ENCODE measurements at places on chromosomes 6 and 20.

GRCh38 chr6:89542081-89542857, 96.3 kb downstream of the LYRM2 start:
- DNase-seq, result no peak

DNA sequence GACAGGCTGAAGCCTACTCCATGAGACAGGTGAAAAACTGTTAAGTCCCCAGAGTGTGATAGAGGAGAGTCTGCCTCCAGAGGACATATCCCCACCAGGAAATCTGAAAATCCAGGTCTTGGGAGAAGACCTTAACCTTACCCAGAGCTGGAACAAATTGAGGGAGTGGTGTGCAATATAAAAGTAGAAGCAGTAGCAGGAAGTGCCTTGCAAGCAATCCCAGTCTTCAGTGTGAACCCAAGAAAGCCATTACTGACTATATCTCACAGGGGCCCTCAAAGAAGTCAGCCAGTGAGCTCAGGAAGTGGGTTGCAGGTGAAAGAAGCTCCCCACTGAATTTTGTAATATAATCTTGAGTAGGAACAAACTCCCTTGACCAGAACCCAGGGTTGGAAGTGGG, 41.9 kb upstream of the PKIB start:
- no peak for DNase-seq

DNA sequence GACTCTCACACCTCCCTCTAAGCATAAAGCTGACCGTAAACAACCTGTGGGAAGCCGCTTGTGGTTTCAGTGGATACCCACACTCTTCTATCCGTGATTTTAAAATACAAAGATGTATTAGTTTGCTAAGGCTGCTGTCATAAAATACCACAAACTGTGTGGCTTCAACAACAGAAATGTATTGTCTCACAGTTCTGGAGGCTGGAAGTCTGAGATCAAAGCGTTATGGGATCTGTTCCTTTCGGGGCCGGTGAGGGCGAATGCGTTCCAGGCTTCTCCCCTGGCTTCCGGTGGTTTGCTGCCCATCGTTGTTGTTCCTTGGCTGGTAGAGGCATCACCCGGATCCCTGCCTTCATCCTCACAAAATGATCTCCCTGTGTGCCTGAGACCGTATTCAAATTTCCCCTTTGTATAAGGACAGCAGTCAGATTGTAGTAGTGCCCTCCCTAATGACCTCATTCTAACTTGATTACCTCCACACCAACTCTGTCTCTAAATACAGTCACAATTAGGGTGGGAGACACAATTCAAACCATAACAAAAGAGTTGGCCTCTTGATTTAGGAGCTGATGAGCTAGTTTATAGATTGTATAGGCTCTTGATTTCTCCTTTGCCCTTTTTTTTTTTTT, 210.6 kb upstream of the SOX4 start:
- DNase-seq, result no peak

DNA sequence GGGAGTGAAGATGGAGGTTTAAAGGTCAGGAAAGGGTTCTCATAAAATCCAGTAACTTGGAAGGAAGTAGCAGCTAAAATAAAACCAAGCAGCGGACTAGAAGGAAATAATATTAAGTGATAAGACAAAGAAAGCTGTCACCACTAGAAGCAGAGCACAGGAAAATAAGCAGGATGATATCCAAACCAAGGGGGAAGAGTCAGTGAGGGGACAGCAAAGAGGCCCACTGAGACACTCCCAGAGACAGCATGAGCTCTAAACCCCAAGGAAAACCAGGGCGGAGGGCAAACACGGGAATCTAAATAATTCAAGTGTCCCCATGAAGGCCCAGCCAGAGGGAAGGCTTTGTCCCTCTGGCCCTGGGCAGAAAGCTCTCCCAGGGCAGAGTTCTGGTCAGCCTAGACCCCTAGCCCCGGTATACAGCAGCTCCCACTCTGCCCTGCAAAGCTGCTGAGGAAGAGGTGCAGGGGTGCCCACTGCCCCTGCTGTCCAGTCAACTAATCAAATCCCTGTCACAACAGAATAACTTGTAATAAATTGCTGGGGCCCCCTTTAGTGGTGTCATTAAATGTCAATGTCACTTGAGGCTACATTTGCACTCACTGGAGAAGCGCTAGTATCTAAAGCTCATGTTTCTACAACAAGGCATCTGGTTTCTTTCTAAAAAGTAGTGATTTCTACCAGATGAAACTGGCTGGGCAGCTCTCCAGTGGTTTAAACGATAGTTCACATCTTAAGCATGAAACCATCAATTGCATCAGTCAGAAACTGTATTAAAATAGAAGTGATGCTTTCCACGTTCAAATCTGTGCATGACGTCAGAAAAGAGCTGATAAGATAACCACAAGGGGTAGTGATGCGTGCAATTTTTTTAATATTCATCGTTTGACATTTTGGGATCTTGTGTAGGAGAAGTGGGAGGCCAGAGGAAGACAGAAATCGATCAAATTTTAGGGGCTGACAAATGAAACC, 13.6 kb downstream of the PDE10A start:
- peak; percentile 37 for DNase-seq

DNA sequence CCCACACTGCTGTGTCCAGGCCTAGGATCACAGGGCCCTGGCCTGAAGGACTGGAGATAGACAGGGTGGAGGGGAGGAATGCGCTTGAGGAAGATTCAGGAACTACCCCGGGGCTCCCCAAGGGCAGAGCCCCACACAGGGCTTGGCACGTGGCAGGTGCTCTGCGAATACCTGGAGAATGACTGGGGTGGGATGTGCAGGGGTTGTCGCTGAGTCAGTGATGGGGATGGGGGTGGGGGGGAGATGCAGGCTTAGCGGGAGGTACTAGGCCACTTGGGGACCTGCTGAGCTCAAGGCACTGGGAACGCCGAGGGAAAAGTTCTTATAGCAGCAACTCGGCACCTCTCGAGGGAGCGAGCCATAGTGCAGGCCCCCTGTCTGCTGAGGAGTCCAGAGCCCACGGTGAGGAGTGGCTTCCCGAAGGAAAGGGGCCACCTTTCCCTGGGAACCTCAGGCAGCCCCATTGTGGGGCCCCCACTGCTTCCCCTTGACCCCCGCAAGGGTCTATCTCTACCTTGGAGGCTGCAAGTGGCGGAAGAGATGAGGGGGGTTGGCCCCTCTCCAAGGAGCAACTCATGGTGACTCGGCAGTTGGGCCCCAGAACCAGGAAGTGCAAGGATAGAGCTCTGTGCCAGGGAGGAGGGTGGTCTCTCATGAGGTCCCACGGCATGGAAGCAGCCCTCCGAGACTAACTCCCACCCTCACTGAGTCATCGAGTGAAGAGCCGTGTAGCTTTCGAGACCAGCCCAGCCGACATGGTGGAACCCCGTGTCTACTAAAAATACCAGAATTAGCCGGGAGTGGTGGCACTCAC, 33.1 kb downstream of the SRC start:
- peak; percentile 38 for DNase-seq

- DNase-seq, result peak; percentile 51
Observed at GRCh38 chr20:54680872-54681619, 205.7 kb downstream of the DOK5 start.

DNA sequence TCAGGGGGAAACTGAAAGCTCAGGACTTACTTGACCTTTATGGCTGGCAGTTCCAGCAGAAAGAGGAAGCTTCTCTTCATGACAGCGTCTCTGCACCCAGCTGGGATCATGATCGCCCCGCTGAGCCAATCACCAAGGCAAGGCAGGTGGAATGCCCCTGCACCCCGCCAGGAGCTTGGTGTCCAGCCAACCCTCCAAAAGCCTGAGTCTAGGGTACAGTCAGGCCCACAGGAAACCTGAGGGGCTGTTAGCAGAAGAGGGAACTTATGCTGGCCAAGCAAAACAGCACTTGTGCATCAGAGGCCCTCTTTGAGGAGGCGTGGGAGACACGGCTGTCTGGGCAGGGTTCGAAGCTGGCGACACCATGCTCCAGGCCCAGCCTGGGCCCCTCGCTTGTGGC, 188.3 kb upstream of the GMDS start:
- DNase-seq, result no peak

DNA sequence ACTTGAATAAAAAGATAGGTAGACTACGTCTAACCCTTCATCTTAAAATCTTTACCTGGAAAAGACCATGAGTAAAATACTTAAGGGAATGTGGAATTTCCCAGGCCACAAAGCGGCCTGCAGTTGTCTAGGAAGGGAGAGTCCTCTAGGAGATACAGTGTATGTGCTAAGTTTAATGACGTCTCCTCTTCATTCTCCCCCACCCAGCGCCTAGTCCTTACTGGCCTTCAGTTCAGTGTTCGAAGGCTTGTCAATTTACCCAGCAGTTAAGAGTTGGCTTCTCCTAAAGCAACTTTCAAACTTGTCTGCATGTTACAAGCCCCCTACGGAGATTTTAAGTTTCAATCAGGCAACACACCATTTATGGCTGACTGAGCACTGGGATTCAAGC, 35.2 kb downstream of the HFE start:
- no peak for DNase-seq

DNA sequence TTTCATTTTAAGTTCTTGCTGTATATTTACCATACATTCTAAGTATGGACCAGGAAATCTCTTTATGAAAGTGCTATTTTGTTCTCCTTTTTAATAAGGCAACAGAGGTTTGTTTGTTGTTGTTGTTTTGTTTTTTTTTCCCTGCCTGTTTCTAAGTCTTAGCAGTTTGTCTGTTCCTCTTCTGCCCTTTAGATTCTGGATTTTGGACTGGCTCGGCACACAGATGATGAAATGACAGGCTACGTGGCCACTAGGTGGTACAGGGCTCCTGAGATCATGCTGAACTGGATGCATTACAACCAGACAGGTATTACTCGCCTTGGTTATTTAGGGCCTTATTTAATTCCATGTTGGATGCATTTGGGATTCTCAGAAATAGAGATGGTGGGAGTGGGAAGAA, 48.0 kb downstream of the MAPK14 start:
- DNase-seq, result no peak

DNA sequence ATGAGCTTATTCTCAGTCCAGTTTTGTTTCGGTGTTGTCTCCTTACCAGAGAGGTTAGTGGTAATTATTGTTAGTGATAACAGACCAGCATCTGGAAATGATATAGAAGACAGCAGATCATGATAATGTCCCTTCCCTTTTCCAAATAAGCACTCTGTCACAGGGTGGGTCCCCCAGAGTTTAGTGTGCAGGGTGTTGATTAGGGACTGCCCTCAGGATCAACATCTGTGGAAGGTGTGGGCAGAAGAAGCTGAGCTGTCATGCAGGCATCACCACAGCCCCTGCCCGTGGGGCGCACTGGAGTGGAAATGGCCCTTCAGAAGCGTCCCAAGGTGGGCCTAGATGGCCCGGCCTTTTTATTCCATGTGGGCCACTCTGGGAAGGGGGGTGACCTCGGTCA, 67.6 kb upstream of the DTNBP1 start:
- DNase-seq, result no peak

DNA sequence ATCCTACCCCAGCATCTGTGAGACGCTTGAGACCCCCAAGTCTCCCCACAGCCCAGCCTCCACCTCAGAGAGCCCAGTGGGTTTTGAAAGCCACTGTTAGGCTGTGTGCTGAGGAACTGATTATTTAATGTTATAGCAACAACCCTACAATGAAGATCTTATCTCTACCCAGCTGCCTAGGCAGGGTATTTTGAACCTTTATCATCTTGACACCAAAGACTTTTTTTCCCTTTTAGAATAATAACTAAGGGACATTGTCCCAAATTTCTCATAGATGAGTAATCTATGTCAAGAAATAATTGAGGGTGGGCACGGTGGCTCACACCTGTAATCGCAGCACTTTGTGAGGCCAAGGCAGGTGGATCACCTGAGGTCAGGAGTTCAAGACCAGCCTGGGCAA, 26.2 kb downstream of the HM13 start:
- no peak for DNase-seq

DNA sequence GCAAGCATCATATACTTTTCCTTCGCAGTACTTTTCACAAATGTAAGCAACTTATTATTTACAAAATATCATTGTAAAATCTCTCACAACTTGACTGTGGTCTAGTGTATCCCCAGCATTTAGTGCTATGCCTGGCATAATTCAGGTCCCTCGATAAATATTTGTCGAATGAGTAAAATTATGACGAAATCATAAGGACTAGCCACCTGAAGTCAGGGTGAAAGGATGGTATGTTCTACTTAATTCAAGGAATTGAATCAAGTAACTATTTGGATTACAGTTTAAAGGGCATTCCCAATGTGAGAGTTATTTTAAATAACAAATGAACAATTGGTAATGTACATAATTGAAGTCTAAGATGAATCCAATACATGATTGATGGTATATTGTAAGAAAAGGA, 393.0 kb upstream of the SLC35B3 start:
- no peak for DNase-seq

- DNase-seq, result peak; percentile 40
Observed at GRCh38 chr20:10263385-10264165, 44.9 kb downstream of the SNAP25 start.

GRCh38 chr6:112912416-112913101, 565.4 kb downstream of the RFPL4B start:
- DNase-seq, result peak; percentile 78

- no peak for DNase-seq
Observed at GRCh38 chr20:44342248-44342647, 5.4 kb downstream of the R3HDML start.

DNA sequence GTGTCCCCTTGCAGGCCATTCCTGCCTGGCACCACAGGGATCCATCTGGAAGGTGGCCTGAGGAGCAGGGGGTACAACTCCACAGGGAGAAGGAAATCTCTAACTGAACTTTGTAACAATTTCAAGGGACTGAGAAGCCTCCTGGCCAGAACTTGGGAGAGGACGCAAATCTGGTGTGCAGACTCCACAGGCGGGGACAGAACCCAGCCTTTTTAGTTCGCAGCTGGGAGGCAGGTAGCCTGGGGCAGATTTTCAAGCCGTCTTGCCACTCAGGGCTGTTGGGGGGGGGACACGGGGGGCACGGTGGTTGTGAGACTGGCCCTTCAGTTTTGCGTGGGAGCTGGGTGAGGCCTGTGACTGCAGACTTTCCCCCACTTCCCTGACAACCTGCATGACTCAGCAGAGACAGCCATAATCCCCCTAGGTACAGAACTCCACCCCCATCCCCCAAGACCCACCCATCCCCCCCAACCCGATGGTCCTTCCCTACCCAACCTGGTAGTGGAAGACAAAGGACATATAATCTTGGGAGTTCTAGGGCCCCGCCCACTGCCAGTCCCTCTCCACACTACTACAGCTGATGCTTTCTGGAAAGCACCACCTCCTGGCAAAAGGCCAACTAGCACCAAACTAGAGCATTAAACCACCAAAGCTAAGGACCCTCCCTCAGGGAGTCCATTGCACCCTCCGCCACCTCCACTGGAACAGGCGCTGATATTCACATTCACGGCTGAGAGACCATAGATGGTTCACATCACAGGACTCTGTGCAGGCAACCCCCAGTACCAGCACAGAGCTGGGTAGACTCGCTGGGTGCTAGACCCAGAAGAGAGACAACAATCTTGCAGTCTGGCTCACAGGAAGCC, 3.0 kb upstream of the HUS1B start:
- DNase-seq, result no peak

DNA sequence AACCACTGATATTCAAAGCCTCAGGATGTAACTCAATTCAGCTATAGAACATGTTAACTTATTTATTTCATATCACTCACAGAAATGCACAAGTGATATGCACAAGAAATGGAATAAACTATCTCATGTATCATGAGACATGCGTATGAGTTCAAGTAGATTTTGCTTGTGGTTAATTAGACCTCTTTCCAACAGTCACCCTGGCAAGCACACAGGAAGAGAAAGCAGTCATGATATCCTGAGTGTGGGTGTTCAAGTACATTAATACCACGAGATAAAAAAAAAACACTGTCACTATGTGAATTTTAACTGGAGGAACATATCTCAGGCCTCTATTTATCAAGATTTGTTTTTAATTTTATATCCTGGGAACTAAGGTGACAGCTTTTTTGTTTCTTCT, 64.2 kb downstream of the LAMP5 start:
- DNase-seq, result no peak

- no peak for DNase-seq
Observed at GRCh38 chr20:1994627-1995026, 769 bp upstream of the PDYN start.

Data from astrocyte of the spinal cord (primary cell).